ENCODE measurements at places on chromosomes 13 and 19.
A peak's percentile ranks its signal among the peaks of the same experiment; 100 is the strongest.

- DNase-seq: no peak
Observed at GRCh38 chr13:80296638-80297037, 44.3 kb downstream of the SPRY2 start.

- DNase-seq: no peak
Observed at GRCh38 chr13:110409581-110409992, 102.5 kb downstream of the COL4A2 start.

- no peak for DNase-seq
Observed at GRCh38 chr19:27774337-27774736, 1438.6 kb downstream of the UQCRFS1 start.

- DNase-seq: peak; percentile 92
Observed at GRCh38 chr19:53195265-53195903, 2.2 kb upstream of the ZNF665 start.

DNA sequence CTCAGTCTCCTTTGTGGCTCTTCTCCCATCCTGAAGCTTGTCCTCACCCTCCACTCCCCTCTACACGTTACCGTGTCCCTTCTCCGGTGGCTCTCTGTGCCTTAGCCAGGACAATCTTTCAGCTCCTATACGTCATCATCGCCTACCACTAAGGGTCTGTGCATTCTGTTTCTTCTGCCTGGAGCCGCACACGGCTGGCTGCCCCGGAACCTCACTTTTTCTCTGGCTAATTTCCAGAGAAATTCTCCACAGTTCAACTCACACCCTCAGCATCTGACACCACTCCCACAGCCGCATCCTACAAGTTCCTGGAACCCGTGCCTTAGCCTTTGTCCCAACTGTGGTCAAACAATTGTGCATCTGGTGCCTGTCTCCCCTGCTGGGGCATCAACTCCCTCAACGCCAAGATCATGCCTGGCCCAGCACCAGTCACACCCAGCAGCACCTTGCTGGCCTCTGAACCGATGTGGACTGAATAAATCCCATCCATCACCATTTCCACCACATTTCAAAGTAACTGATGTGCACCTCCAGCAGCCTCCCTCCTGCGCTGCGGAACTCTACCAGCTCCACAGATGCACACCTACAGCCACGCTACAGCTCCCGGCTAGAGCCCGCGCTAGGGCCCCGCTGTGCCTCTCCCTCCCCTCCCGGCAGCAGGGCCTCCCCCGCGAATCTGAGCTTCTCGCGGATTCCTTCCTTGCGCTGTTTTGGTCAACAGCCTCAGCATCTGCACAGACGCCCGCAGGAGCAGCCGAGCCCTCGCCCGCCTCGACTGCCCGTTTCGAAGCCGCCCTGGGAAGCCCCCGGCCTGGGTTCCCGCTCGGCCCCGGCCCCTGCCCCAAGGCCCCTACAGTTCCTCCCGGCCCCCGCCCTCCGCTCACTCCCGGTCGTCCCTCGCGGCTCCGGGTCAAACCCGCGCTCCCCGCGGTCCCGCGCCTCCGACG, 689 bp downstream of the DCUN1D2 start:
- DNase-seq: peak; percentile 22

DNA sequence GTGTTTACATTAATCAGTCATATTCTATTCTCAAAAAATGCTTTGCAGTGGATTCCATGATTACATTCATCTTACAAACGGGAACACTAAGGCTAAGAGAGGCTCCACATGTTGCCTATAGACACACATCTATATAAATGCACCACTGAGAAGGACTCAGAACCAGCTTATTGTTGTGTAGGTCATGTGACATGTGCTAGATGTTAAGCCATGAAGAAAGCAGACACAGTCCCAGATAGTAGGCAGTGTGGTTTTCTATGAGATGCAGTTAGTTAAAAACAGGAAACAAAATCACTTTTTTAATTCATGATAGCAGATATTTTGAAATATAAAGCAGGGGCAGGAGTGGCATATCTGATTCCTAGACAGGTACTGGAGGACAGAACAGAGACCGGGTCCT, 10.7 kb downstream of the SIGLEC6 start:
- no peak for DNase-seq

DNA sequence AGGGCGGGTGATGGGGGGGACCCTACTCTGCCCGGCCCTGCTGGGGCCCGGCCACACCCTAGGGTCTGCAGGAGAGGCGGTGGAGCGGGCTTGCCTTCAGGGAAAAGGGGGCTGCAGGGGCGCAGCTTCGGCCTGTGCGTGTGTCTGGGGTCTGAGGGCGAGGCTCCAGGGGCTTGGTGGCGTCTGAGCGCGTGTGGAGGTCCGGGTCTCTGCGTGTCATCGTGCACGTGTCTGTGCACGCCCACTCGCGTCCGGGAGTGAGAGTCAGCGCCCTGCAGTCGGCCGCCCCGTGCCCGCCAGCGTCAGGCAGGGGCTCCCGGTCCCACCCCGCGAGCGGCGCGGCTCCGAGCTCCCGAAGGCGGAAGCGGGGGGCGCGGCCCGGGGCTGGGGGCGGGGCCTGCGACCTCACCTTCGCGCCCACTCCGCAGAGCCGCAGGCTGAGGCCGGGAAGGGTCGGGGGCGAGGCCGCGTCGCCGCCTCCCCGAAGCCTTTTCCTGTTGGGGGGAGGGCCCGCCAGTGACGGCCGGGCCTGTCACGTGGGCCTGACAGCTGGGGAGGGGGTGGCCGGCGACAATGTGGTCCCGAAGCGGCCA, at the start of gene ARHGAP45:
ARHGAP45 (plus strand) TSS at position 420 of the 593 bp plus-strand sequence. CDS start 239 bp downstream, outside the sequence.
- no peak for DNase-seq

DNA sequence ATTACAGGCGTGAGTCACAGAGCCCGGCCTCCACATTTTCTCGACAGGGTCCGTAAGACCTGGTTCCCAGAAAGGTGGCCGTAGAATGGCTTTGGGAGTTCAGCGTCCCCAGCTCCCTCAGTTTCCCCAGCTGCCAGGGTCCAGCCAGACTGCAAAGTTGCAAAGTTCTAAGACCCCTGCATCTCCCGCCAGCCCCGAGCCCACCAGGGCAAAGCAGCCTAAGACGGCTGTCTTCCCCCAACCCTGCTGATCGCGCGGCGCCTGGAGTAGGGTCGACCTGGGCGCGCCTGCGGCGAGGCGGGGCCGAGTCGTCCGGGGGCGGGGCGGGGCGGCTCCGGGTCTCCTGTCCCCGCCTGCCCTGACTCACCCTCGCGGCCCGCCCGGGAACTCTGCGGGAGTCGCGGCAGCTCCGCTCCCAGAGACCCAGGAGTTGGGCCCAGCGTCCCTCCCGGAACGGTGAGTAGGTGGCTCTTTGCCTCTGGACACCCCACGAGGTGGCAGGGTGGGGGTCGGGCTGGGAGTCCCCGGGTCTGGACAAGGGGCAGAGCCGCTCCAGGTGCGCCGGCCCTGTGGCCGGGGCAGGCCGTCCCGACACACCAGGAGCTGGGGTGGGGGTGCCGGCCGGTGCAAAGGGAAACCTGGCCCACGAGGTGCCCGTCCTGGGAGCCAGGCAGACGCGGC, at the start of gene LRRC8E:
LRRC8E (plus strand) TSS at position 366 of the 681 bp plus-strand sequence. CDS start 7,094 bp downstream, outside the sequence.
- no peak for DNase-seq

DNA sequence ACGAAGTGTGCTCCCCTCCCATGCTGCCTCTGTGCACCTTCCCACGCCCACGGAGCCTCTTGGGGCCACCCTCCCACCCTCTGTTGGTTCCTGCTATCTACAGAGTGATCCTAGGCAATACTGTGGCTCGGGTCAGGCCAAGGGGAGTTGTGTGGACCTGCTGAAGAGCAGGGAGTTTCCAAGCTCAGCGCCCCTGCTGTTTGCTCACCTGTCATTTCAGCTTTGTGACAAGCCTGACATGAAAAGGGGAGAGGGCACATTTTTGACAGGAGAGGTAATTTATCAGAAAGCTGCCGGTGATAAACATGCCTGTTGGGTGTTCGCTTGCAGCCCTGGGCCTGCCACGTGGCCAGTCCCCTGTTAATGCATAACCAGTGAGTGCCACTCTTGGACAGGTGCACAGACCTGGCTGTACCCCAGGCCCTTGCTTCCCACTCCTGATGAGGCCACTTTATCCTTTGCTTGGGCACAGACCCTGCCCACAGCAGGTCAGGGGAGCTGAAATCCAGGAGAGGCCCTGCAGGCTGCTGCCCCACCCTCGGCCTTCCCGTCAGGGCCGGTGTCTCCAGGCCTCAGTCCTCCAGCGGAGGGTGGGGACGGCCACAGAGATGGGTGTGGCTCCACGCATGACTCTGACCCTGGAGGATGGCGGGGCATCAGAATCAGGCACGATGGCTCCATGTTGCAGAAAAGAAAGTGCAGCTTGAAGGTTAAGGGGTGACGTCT, 201.5 kb upstream of the GPR12 start:
- DNase-seq: no peak

GRCh38 chr19:15588265-15588664, 26.8 kb upstream of the CYP4F8 start:
- DNase-seq: no peak

DNA sequence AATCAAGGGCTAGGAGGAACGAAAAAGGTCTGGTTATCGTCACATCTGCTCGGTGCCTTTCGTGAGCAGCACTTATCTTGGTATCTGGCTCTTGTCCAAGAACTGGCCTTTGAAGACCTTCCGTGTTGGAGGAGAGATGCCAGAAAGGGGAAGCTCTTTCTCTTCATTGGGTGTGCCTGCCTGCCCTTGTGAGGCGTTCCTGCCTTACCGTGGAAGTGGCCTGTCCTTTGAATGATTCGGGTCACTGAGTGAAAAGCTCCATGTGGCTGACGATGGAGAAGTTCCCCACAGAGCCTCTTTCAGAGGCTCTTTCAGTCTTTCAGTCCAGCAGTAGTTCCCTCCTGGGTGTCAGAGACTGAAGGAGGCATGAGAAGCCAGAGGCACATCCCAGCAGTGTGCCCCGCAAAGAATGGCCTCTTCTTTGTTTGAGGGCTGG, 121.5 kb upstream of the SLC10A2 start:
- DNase-seq: no peak

GRCh38 chr19:12777217-12778016, 2.1 kb upstream of the HOOK2 start:
- no peak for DNase-seq

DNA sequence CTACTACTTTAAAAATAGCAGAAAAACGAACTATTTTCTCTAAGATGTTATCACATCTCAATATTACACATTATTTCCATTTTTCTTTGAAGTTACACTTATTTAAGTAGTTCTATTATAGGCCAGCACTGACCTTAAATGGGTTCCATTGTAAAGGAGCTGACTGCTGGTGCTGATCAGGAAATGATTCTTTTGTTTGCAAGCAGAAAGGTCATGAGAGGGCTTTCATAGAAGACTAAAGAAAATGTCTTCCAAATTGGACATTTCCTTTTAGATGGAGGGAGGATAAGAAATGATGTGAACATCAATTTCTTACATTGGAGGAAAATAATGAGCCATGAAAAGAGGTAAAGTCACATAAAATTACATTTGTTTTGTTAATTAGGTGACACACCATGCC, 96.2 kb downstream of the SUCLA2 start:
- DNase-seq: no peak

DNA sequence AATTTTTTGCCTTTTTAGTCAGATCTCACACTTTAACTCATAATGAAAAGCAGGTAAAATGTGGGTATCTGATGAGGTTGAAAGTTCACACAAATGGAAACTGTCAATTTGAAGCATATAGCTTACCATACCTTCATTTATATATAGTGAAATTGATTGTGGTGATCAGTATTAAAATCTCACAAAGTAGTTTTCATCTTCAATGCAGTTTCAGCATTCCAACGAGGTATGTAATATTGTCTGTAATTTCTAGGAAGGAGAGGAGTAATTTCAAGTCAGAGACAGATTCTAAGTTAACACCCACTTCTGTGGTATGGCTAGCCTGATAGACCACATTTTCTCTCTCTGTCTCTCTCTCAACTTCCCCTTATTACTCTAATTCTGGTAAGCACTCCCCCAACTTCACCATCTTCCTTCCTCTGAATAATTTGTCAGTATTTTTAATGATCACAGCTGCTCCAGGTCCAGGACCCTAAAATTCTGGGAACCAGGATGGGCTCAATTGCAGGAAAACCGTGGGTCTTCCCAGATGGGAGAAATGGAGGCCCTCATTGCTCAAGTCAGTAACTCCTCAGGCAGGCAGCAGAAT, 455.7 kb downstream of the FGF9 start:
- peak; percentile 26 for DNase-seq

GRCh38 chr19:40283414-40284250, 1.5 kb downstream of the AKT2 start:
- DNase-seq: no peak

GRCh38 chr13:44334751-44335150, 38.9 kb upstream of the SERP2 start:
- no peak for DNase-seq

- no peak for DNase-seq
Observed at GRCh38 chr19:3790209-3790734, 4.1 kb upstream of the MATK start.

DNA sequence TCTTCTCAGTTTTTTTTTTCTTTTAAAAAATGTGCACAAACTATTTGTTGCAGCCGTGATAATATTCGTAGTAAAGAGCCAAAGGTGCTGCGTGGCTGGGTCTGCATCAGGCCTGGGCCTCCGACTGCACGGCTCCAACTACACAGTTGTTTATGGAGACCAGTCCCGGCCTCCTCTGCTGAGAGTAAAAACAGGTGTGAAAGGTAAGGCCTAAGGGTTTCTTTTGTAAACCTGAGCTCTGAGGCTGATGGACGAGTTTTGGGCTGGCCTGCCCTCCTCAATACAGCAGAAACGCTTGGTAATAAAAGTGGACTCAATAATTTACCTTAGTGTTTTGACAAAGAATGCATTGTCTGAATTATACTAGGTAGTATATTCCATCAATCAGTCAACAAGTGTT, 3.9 kb downstream of the MBNL2 start:
- no peak for DNase-seq

- DNase-seq: no peak
Observed at GRCh38 chr13:87535911-87536310, 135.3 kb upstream of the SLITRK5 start.

- DNase-seq: no peak
Observed at GRCh38 chr13:35874704-35875103, 256.5 kb downstream of the DCLK1 start.

GRCh38 chr19:9075064-9075949, 11.6 kb upstream of the OR1M1 start:
- peak; percentile 42 for DNase-seq

DNA sequence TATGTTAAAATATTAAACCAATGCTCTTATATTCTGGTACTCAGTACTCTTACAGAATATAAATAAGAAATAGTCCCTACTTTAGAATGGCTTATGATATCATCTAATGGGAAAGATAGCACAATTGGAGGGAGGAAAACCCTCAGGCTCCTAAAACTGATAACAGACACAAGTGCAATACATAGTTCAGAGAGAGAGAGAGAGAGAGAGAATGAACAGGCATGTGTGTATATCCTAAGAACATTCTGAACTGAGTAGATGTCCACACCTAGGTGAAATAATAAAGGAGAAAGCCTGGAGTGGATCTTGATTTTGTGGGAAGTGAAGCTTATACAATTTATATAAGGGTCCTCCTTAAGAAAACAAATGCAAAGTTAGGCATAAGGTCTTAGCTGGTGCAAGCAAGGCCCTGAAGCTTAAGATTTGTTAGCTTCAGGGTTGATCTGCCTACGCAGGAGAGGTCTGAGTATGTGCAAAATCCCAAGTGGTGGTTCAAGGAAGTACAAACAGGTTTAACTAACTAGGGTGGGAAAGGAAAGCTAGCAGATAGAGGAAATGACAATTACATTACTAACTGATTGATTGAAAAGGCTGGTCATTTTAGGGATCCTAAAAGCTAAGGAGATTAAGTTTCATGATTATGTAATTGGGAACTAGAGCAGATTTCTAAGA, 53.3 kb downstream of the SOX21 start:
- no peak for DNase-seq
